ENCODE measurements at places on chromosomes 11 and 22.

GRCh38 chr11:1531449-1532013, 40.5 kb downstream of the DUSP8 start:
- DNase-seq, result no peak

GRCh38 chr22:41596776-41597634, 7.4 kb upstream of the PMM1 start:
- DNase-seq, result peak; percentile 65

GRCh38 chr11:75472081-75472732, 39.2 kb upstream of the KLHL35 start:
- DNase-seq, result no peak

DNA sequence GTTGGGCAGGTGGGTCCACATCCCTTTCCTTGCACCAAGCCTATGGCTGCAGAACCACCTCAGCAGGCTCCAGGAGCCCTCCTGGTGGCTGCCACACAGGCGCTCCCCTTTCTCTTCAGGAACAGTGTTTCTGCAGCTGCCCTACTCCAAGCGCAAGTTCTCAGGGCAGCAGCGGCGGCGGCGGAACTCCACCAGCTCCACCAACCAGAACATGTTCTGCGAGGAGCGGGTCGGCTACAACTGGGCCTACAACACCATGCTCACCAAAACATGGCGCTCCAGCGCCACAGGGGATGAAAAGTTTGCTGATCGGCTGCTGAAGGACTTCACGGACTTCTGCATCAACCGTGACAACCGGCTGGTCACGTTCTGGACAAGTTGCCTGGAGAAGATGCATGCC, 38.2 kb upstream of the YWHAH start:
- DNase-seq, result no peak

GRCh38 chr11:2424811-2425495, 19.4 kb downstream of the TRPM5 start:
- no peak for DNase-seq

DNA sequence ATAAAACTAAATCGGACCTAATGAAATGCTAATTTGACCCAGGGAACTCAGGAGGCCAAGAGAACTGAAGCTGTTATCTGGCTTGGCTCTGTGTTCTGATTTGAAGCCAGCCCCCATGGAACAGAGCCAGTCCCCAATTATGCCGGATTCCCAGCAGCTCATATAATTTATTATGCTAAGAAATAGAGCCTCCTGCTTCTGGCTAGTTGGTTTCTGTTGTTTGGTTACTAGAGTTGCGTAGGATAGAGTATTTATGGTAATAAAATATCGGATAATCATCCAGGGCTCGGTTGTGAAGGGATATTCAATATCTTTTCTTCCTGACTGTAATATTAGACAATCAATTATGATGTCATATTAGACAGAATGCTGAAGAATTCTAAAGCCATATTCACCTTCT, 120.4 kb upstream of the TTC12 start:
- peak; percentile 65 for DNase-seq

GRCh38 chr11:12017865-12018453, 9.5 kb upstream of the DKK3 start:
- DNase-seq, result no peak

GRCh38 chr22:48089601-48090331, 1327.3 kb downstream of the TBC1D22A start:
- DNase-seq, result peak; percentile 60

- peak; percentile 18 for DNase-seq
These were observed 178.2 kb downstream of the GRIK4 start for GRCh38 chr11:120689596-120690275.

GRCh38 chr11:117996058-117996457, 9.9 kb downstream of the IL10RA start:
- no peak for DNase-seq

DNA sequence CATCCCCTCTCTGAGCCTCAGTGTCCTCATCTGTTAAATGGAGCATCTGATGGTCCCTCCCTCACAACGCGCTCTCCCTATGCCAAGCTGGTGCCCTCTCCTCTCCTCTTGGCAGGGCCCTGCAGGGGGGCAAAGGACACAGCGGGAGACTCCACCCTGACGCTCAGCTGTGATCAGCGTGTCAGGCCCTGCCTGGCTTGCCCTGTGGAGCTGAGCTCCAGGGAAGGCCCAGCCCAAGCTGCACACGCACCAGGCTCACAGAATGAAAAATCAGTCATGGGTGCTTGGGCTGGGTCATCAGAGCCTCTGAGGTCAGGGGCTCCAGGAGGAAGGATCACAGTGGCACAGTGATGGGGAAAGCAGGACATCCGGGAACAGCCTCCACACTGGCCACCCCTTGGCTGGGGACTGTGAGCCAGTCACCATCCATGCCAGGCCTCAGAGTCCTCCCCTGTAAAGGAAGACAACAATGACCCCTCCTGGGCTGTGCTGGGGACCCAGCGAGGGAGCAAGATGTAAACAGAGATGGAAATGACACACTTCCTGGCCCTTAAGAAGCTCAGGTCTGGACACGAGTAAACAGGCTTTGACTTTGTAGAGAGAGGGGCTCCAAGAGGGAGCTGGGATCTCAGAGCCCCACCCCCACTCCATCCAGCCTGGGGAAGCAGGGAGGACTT, 36.6 kb downstream of the RPL3 start:
- no peak for DNase-seq

- no peak for DNase-seq
These were observed 366.0 kb downstream of the BRD1 start for GRCh38 chr22:49461674-49462073.

DNA sequence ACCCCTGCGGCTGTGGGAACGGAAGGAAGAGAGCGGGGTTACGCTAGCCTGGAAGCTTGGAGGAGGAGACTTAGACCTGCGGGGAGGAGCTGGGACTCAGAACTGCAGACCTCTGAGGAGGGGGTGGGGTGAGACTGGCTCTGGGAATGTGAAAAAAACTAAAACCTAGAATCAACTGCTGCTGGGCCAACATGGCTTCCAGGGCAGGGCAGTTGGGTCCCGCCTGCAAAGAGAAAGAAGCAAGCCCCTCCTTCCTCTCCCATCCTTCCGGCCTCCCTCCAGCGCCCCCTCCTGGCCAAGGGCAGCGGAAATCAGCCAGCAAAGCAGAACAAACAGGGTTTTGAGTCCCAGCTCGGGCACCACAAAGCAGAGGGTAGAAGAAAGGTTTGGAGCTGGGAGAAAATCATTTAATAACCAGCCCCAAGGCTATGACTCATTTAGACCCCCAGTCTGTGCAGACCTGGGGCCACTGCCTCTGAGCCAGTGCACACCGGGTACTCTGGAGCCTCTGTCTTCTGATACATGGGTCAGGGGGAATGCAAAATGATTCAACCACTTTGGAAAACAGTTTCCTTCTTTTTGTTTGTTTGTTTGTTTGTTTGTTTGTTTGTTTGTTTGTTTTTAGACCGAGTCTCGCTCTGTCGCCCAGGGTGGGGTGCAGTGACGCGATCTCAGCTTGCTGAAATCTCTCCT, 7.3 kb upstream of the NCF4 start:
- peak; percentile 60 for DNase-seq

- DNase-seq, result no peak
These were observed 67.6 kb downstream of the NAT10 start for GRCh38 chr11:34173050-34173449.

- DNase-seq, result no peak
These were observed 33.4 kb upstream of the HMOX1 start for GRCh38 chr22:35347462-35347861.

DNA sequence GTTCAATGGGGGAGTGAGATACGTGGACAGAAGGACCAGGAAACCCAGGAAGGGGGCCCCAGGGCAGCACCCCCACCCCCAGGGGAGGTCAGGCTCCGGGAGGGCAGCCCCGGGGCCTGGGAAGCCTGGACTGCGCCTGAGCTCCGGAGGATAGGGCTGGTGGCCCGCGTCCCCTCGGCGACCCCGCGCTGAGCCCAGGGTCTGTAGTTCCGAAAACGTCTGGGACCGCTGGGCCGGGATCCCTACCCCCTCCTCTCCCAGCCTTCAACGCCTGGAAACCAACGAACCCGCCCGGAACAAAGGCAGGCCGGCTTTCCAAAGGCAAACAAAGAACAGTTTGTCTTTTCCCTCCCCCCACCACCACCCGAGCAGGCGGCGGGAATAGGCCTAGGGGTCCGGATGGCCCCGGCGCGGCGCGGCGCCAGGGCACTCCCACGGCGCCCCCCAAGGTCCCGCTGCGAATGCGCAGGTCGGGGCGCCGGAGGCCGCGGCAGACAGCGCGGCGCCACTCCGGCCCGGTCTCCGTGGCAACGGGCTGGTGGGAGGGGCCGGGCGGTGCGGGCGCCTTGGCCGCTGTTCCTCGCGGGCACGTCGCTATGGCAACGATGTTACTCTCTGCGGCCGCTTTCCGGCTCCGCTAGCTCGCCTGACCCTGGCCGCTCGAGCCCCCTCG, 58.5 kb downstream of the IGLL1 start:
- DNase-seq, result peak; percentile 93

GRCh38 chr11:47711816-47712215, 3.4 kb downstream of the AGBL2 start:
- no peak for DNase-seq

GRCh38 chr11:96817482-96818399, 427.9 kb downstream of the JRKL start:
- no peak for DNase-seq

GRCh38 chr22:19287076-19287707, 4.3 kb downstream of the CLTCL1 start:
- DNase-seq, result peak; percentile 44

- DNase-seq, result no peak
These were observed 1.5 kb upstream of the KLHDC7B start for GRCh38 chr22:50544078-50544745.

DNA sequence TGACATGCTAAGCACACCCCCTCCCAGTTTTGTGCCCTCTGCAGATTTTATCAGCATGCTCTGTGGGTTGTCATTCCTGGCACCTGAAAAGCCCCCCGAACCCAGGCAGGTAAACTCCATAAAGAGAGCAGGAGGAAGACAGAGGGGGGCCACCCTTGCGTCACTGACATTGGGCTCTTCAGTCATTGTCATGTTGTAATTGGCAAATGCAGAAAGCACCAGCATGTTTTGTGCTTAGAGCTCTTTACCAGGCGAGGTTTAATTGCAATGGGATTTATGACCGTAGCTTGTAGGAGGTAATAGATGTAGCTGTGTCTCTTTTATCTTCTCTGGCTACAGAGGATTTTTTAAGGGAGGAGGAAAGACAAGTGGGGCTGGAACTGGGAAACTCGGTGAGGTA, 201.7 kb downstream of the GRIK4 start:
- no peak for DNase-seq

DNA sequence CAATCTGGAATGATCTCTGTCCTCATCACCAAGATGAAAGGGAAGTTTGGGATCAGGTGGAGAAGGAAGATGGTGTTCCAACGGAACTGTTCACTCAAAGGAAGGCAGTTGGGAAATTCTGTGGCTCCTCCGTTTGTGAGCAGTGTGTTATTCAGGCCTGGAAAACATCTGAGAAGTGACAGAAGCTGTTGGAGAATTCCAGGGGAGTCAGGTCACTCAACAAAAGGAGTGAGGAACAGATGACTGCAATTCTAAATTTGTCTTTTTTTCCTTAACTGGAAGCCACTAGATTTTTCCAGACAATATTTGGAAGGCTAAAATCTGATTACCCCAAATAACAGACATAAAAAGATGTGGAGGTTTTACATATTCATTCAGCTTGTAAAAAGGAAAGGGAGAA, 107.8 kb downstream of the CD44 start:
- DNase-seq, result no peak

DNA sequence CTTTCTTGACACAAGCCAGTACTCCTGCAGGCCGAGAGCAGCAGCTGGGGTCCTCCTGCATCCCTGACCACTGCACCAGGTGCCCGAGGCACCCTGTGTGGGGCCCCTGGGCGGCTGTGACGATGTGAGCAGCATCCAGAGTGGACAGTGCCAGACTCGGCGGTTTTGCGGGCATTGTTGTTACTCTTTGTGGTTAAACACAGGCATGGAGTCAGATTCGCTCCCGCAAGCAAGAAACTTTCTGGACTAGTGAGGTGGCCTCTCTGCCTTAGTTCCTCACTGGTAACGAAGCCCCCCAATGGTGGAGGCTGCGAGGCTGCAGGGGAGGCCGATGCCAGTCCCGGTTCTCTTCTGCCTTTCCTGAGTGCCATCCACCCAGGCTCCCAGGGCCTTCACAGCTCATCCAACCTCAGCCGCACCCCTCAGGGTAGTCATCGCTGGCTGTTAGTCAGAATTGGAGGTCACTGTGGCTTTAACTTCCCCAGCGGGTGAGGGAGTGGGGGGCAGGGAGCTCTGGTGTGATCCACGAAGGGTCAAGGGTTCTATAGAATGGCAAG, 3.7 kb upstream of the CLDN5 start:
- no peak for DNase-seq

DNA sequence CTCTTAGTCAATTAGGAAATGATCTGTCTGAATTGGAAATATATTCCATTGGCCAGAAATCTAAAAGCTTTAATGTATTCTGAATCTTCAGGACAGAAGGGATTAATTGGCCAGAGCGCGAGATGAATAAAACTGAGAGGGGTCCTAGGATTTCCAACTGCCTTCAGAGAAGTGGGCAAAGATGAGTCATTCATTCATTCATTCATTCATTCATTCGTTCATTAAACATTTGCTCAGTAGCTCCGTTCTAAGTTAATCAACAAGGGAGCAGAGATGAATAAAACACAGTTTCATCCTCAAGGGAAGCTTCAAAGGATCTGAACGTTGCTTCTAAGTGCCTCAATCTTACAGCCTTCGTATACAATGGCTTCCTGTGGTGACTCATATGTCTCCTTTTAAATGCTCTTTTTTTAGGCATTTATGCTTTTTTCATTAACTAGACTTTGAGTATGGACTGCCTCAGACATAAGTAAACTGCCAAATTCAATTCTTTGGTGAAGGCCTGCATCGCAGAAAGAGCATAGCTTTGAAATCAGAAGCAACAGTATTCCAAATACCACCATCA, 537.4 kb upstream of the CCDC90B start:
- DNase-seq, result no peak

DNA sequence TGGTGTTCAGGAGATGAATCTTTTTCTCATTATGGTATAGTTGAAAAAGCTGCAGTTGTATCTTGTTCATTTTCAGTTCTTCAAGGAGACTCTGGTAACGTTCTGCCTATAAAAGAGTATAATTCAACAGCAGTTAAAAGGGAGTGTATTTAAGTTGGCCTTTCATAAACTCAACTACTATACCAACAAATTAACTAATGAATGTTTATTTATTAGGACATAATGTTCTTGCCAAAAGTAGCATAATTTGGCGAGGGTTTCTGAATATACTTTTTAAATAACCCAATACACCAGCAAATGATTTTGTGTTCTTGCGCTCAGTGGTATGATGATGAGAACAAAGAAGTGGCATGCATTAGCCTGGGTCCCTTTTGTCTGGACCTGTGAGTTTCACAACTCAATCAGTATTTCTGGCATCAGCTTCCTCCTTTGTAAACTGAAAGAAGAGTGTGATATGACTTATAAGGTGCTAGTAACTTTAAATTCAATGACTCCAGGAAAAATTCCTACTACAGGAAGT, 10.9 kb downstream of the SMC1B start:
- DNase-seq, result no peak

DNA sequence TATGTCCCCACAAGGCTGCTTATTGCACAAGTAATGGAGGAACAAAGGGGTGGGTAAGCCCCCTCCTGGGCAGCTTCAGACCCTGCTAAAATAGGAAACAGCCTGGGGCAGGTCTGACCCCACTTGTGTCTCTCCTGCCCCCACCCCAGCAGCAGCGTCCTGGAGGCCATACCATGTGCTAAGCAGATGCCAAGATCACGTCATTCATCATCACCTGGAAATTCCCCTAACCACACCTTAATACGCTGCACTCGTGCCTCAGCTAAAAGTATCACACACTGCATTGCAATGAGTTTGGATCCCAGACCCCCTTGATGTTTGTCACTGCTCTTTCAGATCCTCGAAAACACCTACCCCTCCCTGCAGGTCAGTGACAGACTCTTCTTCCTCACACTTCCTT, 27.8 kb upstream of the GGTLC2 start:
- DNase-seq, result no peak

Data from right forelimb (tissue), 1 donor.